ENCODE measurements at places on chromosomes 12 and 14.

- DNase-seq, result no peak
These were observed 67.0 kb downstream of the FBXW8 start for GRCh38 chr12:116977465-116978380.

DNA sequence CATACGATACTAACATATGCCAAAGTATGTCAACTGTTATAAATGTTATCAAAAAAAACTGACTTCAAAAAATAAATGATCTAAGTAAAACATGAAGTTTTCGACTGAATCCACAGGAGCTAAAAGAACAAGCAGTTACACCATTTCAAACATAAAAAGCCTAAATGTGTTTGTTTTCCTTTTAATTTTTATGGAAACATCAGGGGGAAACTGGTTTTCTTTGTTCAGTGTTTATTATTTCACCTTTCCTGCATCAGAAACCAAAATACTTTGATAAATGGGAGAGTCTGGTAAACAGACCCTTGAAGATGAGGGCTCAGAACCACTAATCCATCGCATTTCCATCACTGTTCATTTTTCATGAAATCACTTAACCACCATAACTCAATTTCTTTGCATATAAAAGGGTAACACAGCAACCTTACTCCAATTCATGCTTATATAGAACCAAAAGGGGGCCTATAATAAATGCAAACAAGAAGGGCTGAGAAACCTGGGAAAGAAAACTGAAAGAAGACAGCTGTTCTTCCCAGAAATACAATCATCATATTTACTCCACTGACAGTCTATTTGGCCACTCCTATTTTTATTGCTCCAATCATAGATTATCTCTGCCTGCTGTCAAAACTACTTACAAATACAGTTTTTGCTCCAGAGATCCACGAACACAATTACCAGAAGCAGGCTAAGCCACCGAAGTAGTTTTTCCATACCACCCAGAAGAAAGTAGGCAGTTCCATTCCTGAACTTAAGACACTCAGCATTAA is 17.0 kb downstream of the FGD6 start:
- DNase-seq, result no peak

DNA sequence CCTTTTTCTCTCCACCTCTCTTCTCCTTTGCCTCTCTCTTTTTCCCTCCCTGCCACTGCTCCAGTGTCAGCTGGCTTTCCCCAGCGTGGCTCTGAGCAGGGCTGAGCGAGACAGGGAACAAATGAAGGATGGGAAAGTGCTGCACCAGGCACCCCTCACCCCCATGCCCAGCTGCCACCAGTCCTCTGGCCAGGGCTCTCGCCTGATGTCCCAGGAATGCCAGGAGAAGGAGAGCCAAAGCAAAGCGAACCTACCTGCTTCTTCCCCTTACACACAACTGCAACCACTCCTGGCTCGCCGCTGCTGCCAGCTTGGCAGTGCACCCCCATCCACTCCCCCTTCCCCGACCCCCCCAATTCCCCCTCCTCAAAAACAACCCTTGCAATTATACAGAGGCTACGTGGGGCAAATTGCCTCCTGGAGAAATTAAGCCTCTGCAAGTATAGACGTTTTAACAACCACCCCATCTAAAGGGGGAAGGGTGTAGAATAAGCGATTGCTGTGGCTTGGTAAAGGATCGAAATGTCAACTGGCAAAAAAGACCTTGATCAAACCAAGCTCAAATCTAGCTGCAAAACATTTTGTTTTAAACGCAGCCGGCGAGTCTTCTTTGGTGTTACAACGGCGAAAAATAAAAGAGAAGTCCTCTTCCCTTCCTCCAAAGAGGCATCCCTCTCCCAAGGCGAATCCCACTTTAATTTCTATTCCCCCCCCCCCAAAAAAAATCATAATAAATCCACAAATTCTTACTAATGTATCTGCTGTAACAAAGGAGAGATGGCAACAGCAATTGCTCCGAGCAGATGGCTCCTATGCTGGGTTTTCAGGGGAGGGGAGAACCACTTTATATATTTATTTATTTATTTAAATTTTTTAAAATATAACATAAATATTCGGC is 2.9 kb downstream of the BCL11B start:
- DNase-seq, result no peak

- DNase-seq, result no peak
These were observed 90.0 kb upstream of the EIF5 start for GRCh38 chr14:103243764-103244737.

GRCh38 chr12:1919284-1919683 is 832 bp upstream of the CACNA2D4 start:
- DNase-seq, result no peak

DNA sequence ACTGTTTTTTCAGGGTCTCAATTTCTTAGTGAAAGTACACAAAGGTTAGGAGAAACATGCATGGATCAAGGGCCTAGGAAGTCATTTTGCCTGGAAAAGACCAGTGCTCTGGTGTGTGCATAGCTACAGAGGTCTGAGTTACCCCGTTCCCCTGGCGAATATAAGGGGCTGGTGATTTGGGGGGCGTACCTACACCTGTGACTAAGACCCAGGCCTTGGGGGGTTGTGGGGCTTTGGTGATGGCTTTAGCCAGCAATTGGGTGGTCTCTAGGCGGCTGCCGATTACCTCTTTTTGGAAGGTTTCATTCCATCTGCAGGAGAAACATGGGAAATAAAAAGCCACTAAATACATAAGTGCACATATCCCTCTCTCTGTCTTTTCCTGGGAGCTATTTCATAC is 1.1 kb downstream of the SDR39U1 start:
- DNase-seq, result no peak

DNA sequence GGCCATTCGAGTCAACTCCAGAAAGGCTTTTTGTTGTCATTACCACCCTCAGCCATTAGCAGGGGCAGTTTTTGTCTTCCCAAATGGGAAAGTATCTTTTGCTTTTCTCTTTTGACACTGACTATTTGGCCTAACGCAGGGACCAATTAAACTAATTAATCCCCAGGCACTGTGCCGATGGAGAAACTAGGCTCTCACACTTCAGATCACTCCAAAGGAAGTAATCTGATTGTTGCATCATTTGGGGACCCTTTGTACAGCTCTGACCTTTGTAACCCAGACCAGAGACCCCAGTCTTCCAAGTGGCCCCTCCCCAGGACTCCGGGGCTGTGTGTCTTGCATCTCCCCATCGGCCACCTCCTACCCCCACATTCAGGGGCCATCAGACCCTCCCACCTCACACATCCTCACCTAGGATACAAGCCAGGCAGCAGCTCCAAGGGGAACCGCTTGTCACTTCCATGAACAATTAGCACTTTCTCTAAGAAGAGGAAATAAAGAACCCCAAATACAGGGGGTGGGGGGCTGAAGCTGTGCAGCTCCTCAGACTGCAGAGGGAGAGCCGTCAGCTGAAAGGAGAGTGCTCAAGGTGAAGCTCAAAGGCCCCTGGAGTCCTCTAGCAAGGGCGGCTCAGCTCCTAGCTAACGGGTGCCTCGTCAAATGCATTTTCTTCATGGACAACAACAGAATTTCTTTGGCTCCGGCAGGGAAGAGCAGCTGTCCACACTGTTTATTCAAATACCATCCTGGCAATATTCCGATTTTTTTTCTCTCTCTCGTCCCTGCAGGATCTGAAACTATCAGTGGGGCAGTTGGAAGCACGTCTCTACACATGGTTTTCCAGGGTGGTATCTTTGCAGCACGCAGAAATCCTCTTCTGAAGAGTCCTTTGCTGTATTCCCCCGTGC is 64.3 kb upstream of the DIO3 start:
- no peak for DNase-seq
